Activated T-helper 1 cell treated with anti-CD3 and anti-CD28 coated beads, Interleukin-12 subunit alpha, Interleukin-12 subunit beta, Interleukin-2, Interleukin-4 antibody, amounts not matched to agents 30 ng/mL and 10 ng/mL and 1 ng/mL, durations not matched to agents 14 hours and 24 hours and 36 hours (primary cell): ENCODE measurements at places on chromosomes 5 and 9. TPM values are rescaled to one million over a fixed set of nuclear protein-coding genes. Genes with fewer than 3 reads are reported as not detected.

DNA sequence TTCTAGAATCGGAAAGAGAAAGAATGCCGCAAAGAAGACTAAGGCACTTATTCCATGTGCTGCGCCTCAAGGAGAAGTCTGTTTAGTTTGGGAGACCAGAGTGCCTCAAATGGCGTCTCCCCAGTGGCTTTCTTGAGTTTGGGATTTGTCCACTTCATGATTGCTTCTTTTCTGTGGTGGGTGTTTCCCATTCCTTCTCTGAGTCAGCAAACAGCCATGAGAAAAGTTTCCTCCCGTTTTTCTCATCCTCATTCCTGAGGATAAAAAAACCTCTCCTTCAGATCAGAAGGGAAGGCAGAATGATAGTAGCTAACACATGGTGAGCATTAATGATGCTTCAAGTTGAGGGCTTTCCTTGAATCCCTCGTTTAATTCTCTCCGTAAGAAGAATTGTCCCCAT lies 275.9 kb upstream of the WWC1 start:
- H3K27me3 ChIP-seq = no peaks in the 10 kb centered on the region
- no peaks in the 10 kb centered on the region for H3K4me1 ChIP-seq
- H3K36me3 ChIP-seq = no peaks in the 10 kb centered on the region
- no peak overlapping the region for H3K4me3 ChIP-seq

- H3K4me1 ChIP-seq = peaks cover 13% of the 10 kb centered on the region
- H3K27me3 ChIP-seq = no peaks in the 10 kb centered on the region
- peaks cover 57% of the 10 kb centered on the region for H3K36me3 ChIP-seq
These were observed 8.5 kb downstream of the EXOSC3 start for GRCh38 chr9:37776328-37776727.

GRCh38 chr9:126507318-126508109 lies 106.2 kb upstream of the LMX1B start:
- peaks cover 26% of the 10 kb centered on the region for H3K27me3 ChIP-seq
- no peak overlapping the region for H3K4me3 ChIP-seq
- no peaks in the 10 kb centered on the region for H3K4me1 ChIP-seq
- no peak overlapping the region for H3K27ac ChIP-seq
- no peaks in the 10 kb centered on the region for H3K36me3 ChIP-seq
- DNase-seq = no peak

The TMEM174 gene
- total RNA-seq = not detected in 2 replicates

DNA sequence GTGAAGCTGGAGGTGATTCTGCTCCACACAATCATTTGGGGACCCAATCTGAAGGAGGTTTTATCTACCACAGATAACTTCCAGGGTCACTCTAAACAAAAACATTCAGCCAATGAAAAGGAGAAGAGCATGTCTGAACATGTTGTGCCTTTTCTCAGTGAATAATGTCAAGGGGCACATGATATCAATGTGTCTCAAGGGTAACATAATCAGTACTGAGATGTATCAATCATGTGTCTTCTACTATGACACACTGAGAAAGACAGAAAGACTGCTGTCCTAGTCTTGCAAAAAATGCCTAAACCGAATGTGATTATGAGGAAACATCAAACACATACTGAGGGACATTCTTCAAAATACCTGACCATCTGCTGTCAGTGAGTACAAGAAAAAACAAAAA lies 25.4 kb upstream of the RASA1 start:
- no peak overlapping the region for H3K27ac ChIP-seq
- peaks cover 7% of the 10 kb centered on the region for H3K27me3 ChIP-seq
